Calu3 (cell line): ENCODE measurements at places on chromosomes 7 and 10. TPM values are rescaled to one million over a fixed set of nuclear protein-coding genes. Genes with fewer than 3 reads are reported as not detected.

GRCh38 chr7:105131033-105131656 is 117.1 kb downstream of the KMT2E start:
- H3K4me3 ChIP-seq, result no peak overlapping the region
- DNase-seq, result no peak
- no peak overlapping the region for H3K27ac ChIP-seq
- no peaks in the 10 kb centered on the region for H3K36me3 ChIP-seq
- H3K4me1 ChIP-seq, result no peaks in the 10 kb centered on the region

GRCh38 chr7:132897093-132897687 is 184.7 kb downstream of the CHCHD3 start:
- no peaks in the 10 kb centered on the region for H3K4me1 ChIP-seq
- no peaks in the 10 kb centered on the region for H3K27me3 ChIP-seq
- no peak overlapping the region for H3K4me3 ChIP-seq
- H3K36me3 ChIP-seq, result no peaks in the 10 kb centered on the region
- H3K27ac ChIP-seq, result no peak overlapping the region

DNA sequence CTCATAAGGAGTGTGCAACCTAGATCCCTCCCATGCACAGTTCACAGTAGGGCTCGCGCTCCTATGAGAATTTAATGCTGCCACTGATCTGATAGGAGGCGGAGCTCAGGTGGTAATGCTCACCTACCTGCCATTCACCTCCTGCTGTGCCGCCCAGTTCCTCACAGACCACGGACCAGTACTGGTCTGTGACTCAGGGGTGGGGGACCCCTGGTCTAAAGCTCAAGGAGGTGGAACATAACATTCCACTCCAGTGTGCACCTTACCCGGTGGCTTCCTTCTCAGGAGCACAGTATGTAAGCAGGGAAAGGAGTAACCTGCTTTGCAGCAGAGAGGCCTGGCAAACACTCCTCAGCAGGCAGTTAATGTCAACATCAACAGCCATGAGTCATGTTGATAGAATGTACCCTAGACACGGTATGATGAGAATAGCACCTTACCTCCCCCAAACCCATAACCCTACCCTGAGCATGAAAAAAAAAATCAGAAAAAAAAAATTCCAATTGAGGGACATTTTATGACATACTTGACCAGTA is 273.5 kb downstream of the FGFR2 start:
- H3K4me1 ChIP-seq, result peaks cover 41% of the 10 kb centered on the region
- H3K4me3 ChIP-seq, result peak overlapping the region; percentile 36
- no peaks in the 10 kb centered on the region for H3K36me3 ChIP-seq
- H3K27me3 ChIP-seq, result no peaks in the 10 kb centered on the region

- no peaks in the 10 kb centered on the region for H3K4me1 ChIP-seq
- H3K27me3 ChIP-seq, result no peaks in the 10 kb centered on the region
- no peak for DNase-seq
- no peak overlapping the region for H3K4me3 ChIP-seq
- no peaks in the 10 kb centered on the region for H3K36me3 ChIP-seq
- no peak overlapping the region for H3K27ac ChIP-seq
These were observed 118.6 kb upstream of the BTBD16 start for GRCh38 chr10:122152544-122152943.

GRCh38 chr10:71799608-71800453 is 26.5 kb upstream of the VSIR start:
- H3K4me1 ChIP-seq, result no peaks in the 10 kb centered on the region
- no peak overlapping the region for H3K4me3 ChIP-seq
- H3K36me3 ChIP-seq, result no peaks in the 10 kb centered on the region
- DNase-seq, result peak; percentile 73
- H3K27ac ChIP-seq, result no peak overlapping the region

DNA sequence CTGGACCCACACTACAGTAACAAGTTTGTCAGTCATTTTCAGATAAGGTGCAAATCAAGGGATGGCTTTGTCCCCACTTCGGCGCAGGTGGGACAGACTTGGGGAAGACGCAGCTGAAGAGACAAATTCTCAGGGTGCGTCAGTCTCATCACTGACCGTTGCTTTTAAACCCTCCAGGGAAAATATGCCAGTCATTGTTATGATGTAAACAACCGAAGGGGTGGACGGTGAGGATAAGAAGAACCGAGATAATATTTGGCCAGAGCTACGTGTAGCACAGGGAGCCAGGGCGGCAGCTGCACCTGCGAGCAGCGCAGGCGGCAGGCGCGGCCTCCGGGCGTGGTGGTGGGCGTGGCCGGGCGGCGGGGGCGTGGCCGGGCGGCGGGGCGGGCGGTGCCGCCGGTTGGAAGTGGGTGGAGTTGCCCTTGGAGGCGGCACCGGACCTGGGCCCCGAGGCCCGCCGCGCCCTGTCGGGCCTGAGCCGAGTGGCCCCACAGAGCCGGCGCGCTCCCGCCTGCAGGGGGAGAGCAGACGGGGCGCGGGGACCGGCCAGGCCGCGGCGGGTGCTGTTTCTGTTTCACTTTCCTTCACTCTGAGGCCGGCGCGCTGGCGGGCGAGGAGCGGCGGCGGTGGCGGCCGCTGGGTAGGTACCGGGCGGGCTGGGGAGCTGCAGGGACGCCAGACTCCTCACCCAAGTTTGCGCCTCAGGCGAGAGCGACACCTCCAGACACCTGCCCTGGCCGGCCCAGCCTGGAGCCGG is at the start of gene PCGF5:
PCGF5 (plus strand) TSS at position 470 of the 760 bp plus-strand sequence. CDS start 2,209 bp downstream, outside the sequence.
- H3K36me3 ChIP-seq, result peaks cover 15% of the 10 kb centered on the region
- H3K4me1 ChIP-seq, result peaks cover 17% of the 10 kb centered on the region
- DNase-seq, result peak; percentile 90
- H3K27ac ChIP-seq, result peak within 1 kb of the TSS; percentile 86
- peak within 1 kb of the TSS; percentile 80 for H3K4me3 ChIP-seq
- H3K27me3 ChIP-seq, result no peaks in the 10 kb centered on the region

LIPM gene
- not detected in 2 replicates for total RNA-seq

EN2 gene
- 3.2 TPM in 2 replicates for total RNA-seq
